IPS DF 19.7 (cell line): ENCODE measurements at places on chromosomes 7 and 10.
A peak's percentile ranks its signal among the peaks of the same experiment; 100 is the strongest.

GRCh38 chr7:105589356-105590077 is 8.2 kb upstream of the EFCAB10 start:
- no peak for DNase-seq

- DNase-seq: no peak
Observed at GRCh38 chr7:74572301-74572979, 85.1 kb upstream of the GTF2I start.

DNA sequence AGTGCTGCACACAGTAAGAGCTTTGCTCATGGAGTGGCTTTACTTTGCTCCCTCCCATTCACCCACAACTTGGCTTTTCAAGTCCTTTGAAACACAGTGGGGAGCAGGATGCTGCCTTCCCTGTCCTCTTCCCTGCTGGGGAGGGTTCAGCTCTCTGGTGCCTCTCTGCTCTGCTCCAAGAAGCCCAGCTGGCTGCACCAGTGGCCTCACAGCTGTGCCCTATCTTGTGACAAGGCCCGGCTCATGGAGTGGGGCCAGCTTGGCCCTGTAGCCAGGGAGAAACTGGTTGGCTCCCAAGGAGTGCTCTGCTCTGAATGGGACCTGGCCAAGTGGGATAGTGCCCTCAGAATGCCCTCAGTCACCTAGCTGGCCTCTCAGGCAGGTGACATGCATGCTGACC is 212.3 kb upstream of the ZMIZ1 start:
- no peak for DNase-seq

- DNase-seq: no peak
Observed at GRCh38 chr10:3852147-3852904, 67.3 kb upstream of the KLF6 start.

GRCh38 chr7:154867068-154867467 is 135.9 kb downstream of the PAXIP1 start:
- DNase-seq: no peak

DNA sequence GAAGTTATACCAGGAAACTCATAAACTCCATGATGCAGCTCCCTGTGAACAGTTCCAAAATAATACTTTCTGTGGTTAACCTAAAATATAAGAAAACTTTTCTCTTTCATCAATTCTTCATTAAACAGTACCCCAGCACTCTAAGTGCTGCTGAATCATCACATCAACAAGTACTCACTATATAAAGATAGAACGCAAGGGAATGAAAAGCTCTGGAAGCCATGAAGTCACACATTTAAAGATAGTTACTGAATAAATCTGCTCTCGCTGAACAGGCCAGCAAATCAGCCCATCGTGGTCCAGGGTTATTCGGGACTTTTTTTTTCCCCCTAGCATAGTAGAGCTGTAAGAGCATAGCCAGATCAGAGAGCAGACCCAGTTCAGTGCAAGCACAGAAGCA is 254.3 kb downstream of the IPMK start:
- no peak for DNase-seq

DNA sequence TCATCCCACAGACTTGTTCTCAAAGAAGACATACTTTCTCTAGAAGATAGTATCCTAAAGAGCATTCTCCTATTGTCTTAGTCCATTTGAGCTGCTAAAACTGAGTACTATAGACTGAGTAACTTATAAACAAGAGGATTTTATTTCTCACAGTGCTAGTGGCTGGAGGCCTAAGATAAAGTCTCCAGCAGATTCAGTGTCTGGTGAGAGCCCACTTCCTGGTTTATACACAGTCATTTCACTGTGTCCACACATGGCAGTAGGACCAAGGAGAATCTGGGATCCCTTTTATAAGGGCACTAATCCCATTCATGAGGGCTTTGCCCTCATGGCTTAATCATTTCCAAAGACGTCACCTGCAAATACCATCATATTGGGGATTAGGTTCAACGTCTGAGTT is 68.7 kb downstream of the LRRC17 start:
- no peak for DNase-seq

GRCh38 chr10:125838802-125839575 is 15.6 kb downstream of the BCCIP start:
- no peak for DNase-seq

DNA sequence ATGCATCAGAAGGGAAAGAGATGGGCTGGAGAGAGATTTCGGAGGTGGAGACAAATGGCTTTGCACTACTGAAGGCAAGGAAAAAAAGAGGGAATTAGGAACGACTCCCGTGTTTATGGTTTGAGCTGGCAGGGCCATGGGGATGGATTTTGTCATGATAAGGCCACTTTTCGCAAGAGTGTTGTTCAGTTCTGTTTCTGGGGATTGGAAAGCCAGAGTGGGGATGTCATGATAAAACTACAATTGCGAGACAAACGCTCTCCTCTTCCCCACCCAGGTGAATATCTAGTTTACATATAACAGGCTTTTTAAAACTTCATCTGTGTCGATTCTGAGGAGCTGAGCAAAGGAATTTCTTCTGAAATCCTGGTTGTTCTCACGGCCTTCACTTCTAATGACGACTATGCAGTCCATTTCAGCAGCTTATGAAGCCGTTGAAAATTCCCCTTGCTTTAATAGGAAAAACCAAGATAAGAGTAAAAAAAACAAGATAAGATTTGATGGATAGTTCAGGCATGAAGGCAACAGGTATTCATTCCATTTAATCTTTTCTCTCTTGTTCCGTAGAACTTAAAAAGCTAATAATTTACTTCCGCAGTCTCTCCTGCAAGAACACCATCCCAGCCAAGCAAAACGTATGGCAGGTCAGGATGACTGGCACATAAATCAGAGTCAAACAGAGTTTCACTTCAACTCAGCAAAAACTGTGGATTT is 245.6 kb upstream of the PITRM1 start:
- DNase-seq: no peak

DNA sequence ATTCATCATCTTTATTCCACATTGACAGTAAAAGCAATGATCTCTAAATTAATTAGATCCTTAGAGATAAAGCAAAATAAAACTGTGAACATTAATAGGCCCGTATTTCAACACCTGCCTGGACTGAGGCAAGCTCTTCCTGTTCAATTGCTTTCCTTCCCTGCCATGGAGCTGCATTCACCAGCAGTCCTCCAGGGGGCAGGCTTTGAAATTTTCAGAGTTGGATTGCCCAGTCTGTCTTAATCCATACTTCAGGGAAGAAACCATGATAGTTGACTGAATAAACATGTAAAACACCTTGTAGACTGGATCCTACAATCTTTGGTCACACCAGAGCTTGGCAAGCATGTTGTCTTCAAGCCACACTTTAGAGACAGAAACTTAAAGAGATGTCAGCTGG is 936.6 kb downstream of the NRG3 start:
- DNase-seq: peak; percentile 9

DNA sequence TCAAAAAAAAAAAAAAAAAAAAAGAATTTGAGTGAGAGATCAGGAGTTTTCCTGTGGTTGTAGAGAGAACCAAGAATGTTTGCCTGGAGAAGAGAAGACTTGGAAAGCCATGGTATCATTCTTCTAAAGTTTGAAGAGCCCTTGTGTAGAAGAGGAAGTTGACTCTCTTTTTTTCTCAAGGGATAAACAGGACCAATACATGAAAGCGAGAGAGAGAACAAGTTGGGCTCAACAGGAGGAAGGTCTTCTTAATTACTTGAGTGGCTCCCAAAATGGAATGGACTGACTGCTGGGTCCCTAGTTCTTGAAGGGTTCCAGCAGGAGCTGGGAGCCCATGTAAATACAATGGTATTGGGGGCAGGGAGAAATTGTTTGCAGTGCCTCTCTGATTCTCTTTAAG is 173.3 kb upstream of the ADO start:
- no peak for DNase-seq

DNA sequence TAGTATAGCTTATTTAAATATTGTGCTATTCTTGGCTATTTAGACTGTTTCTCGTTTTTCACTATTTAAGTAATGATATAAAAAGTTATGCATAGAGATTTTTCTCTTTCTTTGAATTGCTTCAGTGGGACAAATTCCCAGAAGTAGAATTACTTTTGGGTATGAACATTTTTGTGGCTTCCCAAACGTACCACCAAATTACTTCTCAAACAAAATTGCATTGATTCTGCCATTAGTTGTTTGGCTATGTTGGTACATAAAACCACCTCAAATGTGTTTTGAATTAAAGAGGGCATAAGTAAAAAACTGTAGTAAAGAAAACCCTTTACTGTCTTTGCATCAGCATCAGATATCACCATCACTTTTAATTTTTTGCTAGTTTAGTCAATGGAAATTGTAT is 31.0 kb downstream of the AKR1B1 start:
- no peak for DNase-seq

DNA sequence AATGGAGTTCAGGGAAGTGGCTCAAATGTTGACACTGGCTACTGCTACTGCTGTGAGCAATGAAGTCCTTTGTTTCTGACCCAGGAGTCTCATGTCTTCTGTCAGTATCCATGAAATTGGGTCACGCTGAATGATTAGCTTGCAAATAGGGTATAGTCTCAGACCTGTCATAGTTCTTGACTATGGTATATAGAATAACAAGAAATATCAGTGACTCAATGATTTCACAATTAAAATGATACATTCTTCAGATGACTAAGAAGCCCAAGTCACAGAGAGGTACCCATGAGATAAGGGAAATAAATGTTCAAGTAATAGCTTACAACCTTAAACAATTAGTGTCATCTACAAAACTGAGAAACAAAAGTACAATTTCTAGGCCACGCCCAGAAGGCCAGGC is 89.3 kb downstream of the LYZL2 start:
- no peak for DNase-seq

DNA sequence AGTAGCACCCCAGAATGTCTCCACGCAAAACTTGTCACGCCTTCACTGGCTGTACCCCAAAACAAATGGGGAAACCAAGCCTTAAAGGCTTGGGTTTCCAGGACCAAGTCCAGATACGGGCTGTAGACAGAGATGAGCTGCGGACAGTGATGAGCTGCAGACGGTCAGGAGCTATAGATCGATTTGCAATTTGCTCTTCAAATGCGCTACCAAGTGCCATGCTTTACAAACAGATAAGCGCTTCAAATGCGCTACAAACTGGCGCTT is 658 bp upstream of the SGCE start:
- no peak for DNase-seq

DNA sequence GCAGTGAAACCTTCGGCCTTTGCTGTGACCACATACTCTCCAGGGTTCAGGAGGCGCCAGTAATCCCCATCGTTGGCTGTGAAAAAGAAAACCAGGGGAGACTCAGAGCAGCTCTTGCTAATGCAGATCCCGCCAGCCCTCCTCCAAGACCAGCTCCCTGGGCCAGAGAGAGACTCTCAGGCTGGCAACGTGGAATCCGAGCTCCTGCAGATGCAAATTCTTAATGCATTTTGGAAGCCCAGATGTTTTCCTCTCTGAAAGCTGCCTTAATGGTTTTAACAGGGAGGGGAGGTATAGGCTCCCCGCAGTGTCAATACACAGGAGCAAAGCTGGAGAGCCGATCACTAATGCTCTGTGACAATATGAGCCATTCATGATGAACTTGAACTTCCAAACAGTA is 80.8 kb downstream of the GPR26 start:
- DNase-seq: no peak

DNA sequence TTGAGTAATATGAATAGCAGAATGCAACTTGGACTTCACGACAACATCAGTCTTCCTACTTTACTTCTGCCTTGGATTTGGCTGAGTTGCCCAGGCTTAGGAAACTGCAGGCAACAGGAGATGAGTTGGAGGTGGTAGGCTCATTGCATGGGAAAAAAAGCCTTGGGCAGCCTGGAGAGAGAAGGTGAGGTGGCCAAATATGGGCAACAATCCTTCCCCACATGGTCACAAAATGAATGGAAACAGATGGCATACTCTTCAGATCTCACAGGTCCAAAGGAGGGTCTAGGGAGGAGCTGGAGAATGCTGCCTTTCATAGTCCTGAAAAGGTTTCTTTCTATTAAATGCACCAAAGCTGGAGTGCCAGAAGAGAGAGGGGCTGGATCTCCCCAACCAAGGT is 128.6 kb upstream of the AOAH start:
- DNase-seq: no peak

DNA sequence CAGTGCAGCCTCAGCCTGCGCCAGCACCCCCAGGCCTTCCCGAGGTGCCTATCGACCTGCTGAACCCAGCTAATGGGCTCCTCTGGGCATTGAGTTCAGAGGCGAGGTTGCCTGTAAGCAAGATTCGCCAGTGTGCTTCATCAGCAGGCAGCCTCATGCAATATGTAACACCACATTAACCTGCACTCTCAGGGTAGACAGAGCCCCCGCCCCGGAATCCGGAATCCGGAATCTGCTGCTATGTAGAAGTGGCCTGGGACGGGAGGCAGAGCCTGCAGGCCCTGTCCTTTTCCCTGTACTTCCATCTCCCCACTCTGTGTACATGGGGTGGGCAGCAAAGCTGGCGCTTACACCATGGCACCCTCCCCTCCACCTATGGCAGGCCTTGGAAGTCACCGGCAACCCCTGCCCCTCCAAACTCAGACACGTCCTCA is 83.9 kb upstream of the RET start:
- no peak for DNase-seq

DNA sequence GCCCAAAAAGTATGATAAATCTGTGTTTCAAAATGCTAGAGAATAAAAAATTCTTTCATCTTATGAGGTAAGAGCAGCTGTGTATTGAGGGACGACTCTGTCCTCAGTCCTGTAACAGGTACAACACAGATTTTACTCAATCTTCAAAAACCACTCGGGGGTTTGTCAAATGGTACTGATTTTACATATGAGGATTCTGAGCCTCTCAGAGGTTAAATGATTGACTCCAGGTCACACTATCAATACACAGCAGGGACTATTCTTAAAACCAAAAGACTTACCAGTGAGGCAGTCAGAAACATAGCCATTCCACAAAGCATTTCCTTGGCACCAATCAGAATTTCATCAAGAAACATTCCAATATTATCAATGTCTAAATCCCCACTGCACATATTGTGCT is 95.5 kb downstream of the SGMS1 start:
- DNase-seq: no peak

DNA sequence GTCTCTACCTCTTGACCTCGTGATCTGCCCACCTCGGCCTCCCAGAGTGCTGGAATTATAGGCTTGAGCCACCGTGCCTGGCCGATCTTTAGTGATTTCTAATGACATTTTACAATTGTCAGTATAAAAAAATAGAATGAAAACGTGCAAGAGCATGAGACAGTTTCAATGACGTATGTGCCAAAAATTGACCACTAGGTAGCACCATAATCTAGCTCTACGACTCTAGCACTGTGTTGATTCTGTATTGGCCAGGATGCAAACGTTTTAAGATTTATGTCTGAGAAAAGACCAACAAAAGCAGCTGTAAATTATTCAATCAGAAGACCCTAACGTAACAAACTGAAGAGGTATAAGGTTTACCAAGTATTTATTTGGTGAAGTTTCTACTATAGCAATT is 25.4 kb upstream of the EXOC6 start:
- DNase-seq: no peak

DNA sequence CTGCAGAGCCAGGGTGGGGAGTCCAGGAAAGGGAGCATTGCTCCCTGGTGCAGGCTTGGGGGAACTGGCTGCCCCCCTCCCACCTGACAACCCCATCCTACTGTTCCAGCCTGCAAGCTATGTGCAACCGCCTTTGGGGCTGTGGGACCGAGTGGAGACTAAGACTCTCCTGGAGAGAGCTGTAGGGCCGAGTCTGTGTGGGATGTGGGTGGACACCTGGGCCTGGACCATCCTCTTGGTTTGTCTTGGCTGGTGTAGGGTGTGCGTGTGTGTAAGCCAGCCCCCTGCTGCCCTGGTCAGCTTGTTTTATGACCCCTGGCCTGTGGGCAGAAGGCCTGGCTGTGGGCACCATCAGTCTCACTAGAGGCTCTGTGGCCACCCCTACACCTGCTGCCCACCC is 1.6 kb upstream of the RAMP3 start:
- no peak for DNase-seq
